ENCODE measurements at places on chromosomes 4 and X.

DNA sequence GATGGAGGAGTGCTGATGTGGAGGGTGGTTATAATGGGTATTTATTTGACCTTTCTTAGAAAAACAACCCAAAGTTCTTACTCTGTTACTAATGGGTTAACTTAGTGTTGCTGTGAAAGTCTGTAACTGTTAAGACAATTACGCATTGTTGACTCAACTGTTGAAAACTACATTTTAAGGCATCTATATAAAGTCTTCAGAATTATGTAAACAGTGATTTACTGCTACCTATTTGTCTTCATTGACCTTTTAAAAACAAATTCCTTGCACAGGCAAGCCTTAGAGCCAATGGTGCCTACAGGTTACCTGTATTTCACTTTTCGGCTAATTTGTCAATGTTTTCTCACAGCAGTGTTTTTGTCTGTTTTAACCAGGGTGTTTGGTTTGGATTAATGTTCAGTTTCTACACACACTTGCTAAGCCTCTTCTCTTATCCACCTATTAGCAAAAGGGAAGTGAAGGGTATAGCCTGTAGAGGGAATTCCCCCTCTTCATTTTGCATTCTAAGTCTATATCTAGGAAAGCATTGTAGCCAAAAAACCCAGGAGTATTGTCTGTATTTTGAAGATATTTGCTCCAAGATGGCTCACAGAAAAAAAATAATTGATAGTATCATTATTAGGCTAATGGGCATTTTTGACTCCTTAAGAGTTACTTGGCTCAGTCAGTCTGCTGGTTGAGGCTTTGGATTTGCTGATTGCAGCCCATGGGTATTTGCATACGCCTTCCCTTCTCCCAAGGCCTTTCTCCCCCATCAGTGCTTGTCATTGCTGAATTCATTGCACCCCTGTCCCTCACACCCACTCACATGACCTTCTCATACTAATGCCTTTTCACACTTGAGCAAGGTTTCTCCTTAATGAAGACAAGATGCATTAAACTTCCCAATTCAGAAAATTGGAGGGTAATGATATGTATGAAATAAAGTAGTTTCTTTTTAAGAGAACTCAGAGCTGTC is 30.5 kb downstream of the AFF1 start:
- DNase-seq, result no peak

DNA sequence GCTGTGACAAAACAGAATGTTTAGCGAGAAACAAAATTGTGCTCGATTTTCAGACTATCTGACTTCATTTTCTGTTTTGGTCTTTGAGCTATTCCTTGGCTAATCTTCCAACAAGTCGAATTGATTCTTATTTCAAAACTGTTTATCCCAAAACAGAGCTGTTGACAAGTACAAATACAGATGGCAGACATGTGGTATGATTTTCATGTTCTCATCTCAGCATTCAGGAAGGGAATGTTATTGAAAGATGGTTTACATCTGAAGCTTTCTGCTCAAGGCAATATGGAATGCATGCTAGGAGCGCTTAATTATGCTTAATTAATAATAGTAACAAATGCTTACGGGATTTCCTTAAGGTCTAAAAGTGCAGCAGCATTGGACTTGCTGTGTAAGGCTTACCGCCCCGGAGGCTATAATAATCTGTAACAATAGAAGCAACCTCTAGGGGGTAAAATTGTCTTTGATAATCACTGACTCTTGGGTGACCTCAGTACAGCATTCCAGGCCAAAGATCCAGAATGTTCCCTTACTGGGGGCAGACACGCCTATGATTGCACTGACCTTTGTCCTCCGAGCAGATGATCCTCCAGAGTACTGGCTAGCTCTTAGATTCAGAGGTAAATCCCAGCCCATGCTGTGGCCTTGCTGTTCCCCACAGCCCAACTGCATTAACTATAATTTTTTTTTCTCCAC is 16.4 kb downstream of the LSM6 start:
- DNase-seq, result no peak

DNA sequence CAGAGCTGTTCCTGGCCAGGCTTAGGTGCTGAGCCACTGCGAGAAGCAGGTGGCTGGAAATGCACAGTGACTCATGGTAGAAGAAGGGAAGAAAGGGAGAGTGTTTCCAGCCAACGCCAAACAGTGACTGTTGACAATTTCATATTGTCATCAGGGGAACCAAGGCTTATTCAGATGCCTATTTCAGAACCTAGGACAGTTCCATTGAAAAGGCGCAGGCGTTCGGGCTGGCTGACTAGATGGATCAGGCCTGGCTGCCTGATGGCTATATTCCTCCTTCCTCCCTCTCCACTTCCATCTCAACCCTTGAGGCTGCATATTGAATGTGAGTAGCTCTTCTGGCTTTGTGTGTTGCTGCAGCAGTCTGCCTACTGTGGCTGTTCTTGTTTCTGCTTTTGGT is 73.0 kb upstream of the FRMPD4 start:
- DNase-seq, result no peak

DNA sequence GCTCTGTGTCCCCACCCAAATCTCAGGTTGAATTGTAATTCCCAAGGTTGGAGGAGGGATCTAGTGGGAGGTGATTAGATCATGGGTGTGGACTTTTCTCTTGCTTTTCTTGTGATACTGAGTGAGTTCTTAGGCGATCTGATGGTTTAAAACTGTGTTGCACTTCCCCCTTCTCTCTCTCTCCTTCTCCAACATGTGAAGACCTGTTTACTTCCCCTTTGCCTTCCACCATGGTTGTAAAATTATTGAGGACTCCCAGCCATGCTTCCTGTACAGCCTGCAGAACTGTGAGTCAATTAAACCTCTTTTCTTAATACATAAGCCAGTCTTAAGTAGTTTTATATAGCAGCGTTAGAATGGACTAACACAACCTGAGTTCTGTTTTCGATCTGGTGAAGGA is 738.2 kb downstream of the ARAP2 start:
- DNase-seq, result no peak

GRCh38 chr4:176927664-176928063 is 134.9 kb upstream of the VEGFC start:
- DNase-seq, result no peak

DNA sequence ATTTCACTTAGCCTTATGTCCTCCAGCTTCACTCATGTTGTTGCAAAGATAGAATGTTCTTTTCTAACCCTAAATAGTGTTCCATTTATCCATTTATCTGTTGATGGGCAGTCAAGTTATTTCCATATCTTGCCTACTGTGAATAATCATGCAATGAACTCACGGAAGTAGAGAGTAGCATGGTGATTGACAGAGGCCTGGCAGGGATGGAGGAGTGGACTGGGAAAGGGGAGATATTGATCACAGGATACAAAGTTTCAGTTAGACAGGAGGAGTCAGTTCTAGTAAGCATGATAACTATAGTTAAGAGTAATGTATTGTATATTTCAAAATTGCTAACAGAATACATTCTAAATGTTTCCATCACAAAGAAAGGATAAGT is 10.3 kb upstream of the CLNK start:
- DNase-seq, result no peak

- DNase-seq, result no peak
Observed at GRCh38 chrX:101287402-101287801, 3.7 kb downstream of the TAF7L start.

GRCh38 chr4:164935363-164935762 is 42.1 kb downstream of the TRIM61 start:
- DNase-seq, result no peak

DNA sequence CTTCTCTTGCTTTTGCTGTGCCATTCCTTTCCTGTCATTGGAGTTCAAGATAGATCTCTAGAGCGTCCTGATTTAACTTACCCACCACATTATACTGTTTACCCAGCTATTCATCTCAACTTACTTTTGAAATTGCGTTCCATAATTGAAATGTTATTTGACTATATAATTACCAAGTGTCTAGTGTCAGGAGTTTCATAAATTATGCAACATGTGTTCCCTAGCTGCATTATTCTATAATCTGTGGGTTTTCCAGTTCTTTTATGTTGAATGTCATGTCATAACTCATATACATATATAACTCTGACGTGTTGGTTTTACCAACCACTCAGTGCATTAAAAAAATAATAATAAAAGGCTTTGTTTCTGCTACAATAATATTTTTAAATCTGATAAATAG is 285.9 kb upstream of the ARSJ start:
- no peak for DNase-seq

DNA sequence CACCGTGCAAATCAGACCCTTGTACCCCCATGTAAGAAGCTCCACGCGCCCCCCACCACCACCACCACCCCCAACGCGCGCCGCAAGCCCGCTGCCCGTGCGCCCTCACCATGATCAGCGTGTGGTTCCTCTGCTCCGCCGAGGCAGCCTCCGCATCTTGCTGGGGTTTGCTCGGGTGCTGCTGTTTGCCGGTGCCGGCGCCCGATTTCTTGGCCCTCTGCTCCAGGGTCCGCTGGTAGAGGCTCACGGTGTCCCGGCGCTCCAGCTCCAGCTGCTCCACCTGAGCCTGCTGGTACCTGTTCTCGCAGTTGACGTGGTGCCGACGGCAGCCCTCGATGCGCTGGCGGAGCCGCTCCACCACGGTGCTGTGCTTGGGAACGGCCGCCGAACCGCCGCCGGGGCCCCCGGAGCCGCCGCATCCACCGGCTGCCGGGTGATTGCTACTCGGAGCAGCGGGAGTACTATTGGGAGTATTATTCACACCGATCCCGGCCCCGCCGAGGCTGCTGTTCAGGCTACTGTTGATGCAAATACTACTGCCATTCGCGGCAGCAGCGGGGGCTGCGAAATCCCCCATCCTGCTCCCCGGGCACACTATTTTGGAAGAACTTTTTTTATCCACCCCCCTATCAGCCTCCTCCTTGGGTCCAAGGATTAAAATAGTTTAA is 1.1 kb downstream of the MAML3 start:
- DNase-seq, result no peak

DNA sequence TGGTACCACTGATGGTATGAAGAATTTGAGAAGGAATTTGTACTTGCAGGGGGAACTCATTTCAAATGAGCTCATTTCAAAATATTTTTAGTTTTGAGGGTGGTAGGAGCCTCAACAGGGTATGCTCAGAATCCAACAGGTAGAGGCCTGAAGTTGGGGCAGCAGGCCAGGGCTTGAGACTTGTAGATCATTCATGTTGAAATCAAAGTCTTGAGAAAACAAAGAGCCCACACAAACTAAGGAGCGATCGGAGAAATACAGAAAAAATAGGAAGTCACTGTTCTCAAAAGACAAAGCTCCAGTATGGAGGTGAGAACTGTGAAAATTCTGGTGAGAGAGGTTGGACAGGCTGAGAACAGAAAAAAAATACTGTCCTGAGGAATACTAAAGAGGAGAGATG is 979 bp upstream of the SLC9A6 start:
- no peak for DNase-seq

GRCh38 chr4:83043801-83044407 is 8.9 kb downstream of the COPS4 start:
- DNase-seq, result no peak

DNA sequence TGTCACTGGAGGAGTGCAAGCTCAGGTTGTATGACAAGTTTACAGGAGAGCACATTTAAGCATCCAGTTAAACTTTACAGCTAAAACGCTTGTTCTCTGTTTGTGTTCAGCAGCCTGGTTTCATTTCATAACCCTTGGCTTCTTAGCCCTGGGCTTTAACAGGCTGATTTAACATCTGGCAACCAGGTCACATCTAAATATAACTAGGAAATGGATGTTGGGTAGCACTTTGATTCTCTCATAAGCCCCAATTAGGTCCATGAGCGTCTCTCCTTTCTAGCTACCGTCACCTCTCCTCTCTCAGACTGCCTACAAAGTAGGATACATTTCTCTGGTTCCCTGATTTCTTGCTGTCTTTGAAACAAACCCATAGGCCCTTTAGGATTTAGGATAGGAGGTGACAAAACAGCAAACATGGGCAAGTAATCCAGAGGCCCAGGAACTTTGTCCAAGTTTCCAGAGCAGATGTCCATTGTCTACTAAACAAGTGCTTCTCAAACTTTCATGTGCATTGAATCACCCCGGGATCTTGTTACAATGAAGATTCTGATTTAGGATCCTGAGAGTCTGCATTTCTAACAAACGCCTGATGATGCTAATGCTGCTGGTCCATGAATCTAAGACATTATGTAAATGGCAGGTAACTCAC is 22.5 kb downstream of the OTUD6A start:
- DNase-seq, result no peak

DNA sequence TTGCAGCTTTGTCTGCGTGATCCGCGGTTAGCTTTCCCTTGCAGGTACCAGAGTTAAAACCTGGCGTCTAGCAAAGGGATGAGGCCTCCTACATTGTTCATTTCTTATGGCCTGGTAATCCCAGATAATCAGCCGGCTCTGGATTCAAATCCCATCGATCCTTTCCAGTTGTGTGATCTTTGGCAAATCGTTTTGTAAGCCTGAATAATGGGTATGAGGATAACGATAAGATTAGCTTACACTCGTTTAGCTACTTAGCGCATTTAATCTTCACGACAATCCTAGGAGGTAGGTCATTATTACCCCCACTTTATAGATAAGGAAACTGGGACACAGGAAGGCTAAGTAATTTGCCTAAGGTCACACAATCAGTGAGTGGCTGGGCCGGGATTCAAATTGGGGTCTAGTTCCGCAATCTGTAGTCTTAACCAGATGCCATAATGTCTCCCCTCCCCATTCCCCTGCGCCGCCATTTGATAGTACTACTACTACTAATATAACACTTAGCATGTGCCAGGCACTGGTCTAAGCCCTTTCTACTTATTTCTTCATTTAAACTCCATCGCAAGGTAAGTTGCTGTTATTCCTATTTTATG is 1.7 kb upstream of the UBA1 start:
- DNase-seq, result no peak

GRCh38 chr4:128471576-128471975 is 184.0 kb upstream of the PGRMC2 start:
- DNase-seq, result no peak

DNA sequence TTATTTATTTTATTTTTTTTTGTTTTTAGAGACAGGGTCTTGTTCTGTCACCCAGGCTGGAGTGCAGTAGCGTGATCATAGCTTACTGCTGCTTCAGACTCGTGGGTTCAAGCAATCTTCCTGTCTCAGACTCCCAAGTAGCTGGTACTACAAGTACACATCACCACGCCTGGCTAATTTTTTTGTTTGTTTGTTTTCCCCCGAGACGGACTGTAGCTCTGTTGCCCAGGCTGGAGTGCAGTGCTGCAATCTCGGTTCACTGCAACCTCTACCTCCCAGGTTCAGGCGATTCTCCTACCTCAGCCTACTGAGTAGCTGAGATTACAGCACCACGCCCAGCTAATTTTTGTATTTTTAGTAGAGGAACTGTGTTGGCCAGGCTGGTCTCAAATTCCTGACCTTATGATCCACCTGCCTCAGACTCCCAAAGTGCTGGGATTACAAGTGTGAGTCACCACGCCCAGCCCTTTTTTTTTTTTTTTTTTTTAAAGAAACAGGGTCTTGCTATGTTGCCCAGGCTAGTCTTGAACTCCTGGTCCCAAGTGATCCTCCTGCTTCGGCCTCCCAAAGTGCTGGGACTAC is 32.2 kb downstream of the COPS4 start:
- DNase-seq, result no peak

GRCh38 chrX:153776611-153777045 is 4.2 kb upstream of the SRPK3 start:
- no peak for DNase-seq

- DNase-seq, result no peak
Observed at GRCh38 chrX:104137496-104137895, 19.3 kb downstream of the SLC25A53 start.

- no peak for DNase-seq
Observed at GRCh38 chr4:177789610-177790009, 347.4 kb upstream of the AGA start.

- DNase-seq, result peak; percentile 51
Observed at GRCh38 chr4:184983672-184984356, 34.5 kb upstream of the HELT start.
